Activated T-helper 9 cell treated with anti-CD3 and anti-CD28 coated beads, Interleukin-2, amount 50 U/mL, for 16 hours (primary cell): ENCODE measurements at places on chromosomes 1 and 21.
A peak's percentile ranks its signal among the peaks of the same experiment; 100 is the strongest.

- DNase-seq = peak; percentile 79
Measured at GRCh38 chr1:202160377-202160940, at the start of gene PTPN7. Gene PTPN7 (minus strand): TSS chr1:202160602. CDS start chr1:202159402, 1,200 bp downstream.

DNA sequence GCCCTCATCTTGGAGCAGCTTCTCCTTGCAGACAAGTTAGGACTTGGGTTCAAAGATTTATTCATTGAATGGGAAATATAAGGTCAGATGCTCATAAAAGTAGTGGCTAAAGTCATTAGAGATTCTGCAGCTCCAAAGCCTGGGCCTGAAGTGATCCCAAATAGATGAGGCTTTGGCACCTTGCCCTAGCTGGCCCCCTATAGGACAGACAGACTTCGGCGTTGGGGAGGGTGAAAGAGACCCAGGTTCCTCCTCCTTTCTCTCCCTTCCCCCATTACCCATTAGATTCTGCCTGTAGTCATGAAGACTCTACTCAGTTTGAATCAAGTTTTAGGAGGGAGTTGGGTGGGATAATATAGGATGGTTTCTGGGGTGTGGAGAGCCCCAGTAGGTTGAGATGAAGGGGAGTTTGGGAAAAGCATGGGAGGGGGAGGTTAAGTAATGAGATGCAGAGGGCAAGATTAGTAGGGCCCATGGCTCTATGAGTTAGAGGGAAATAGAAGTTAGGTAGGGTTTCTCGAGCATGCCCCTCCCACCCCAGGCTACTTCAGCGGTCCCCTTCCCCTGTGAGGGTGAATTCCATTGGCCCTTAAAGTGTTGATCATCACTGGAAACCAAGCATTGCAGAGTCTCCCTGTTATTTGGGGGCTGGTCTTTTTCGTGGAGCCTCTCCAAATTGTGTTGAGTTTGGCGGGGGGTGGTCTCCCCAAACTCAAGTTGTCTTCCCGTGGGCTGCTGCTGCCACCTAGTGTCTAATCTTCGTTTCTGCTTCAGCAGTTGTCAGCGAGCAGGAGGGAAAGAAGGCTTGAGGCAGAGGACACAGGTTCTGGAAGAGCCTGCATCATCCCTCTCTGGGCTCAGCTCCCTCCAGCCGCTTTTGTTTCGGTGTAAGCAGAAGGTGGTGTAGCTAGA, 2.1 kb upstream of the AHDC1 start:
- peak; percentile 42 for DNase-seq

- DNase-seq = no peak
Measured at GRCh38 chr21:41152147-41152546, 15.8 kb upstream of the BACE2 start.

GRCh38 chr1:222023025-222023424, 281.1 kb upstream of the DUSP10 start:
- DNase-seq = no peak

DNA sequence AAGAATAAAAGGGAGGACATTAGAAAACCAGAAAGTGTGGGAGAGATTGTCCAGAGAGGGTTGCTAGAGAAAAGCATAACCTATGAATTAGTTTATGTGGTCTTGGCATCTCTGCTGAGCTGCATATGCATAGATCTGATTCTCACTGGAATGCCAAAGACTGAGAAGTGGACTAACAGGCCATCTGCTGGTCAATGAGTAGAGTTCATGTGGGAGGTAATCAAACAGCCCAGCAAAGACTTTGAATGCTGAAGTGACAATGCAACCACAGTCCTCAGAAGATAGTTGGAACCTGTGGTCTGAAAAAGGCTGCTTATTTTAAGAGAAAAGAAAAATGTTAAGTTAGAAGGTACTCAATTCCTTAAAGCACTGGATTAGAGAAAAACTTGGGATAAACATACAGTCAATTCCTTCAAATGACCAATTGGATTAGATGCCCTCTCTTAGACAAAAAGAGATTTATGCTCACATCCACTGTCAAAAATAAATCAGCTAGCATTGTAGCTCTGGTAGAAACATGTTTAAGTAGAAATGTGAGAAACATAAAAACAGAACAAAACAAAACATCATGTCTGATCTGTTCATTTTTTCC, 382.8 kb downstream of the AMY1C start:
- DNase-seq = no peak
